ENCODE measurements at places on chromosomes 6 and 20. TPM values are rescaled to one million over a fixed set of nuclear protein-coding genes. Genes with fewer than 3 reads are reported as not detected.

The ZSCAN23 gene
- 1.2 TPM for total RNA-seq

The C6orf15 gene
- total RNA-seq, result not detected

The MTFR2 gene
- 0.25 TPM for total RNA-seq

The TCF19 gene
- total RNA-seq, result 5.6 TPM

DNA sequence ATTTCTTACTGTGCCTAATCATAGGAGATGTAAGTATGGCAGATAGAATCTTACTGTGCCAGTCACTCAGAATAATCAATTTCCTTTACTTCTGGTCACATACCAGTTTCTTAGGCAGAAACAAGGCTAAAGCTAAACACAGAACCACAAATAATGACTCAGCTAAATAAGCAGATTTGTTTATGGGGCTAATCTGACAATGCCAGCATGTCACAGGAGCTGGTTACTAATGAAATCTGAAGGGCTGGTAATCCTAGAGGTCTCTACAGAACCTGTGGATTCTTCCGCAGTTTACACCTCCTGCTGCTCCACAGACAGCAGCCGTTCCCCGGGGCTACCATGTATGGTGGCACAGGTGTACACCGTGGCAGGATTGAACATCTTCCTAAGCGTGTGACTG, 80.8 kb downstream of the LYRM4 start:
- DNase-seq, result no peak

- DNase-seq, result no peak
Measured at GRCh38 chr20:53994088-53994487, 76.3 kb downstream of the BCAS1 start.

GRCh38 chr6:89242574-89243330, 25.6 kb upstream of the GABRR1 start:
- DNase-seq, result no peak

- DNase-seq, result peak; percentile 41
Measured at GRCh38 chr6:11353921-11354389, 121.5 kb upstream of the NEDD9 start.

DNA sequence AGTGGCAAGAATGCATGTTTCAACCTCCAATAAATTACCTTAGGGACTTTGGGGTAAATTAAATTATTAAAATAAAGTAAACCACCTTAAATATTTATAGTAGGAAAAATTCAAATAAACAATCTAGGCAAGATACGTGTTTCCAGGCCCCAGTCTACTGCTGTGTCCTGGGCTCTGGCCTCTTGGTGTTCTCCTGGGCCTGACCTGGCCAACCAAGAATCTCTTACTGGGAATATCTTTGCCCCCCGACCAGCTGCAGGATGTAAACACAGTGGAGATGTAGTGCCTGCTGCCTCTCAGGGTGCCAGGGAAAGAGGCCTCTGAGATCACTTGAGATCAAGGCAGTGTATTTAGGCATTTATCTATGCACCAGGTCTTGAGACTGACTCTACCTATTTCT, 11.7 kb upstream of the DSN1 start:
- DNase-seq, result no peak

DNA sequence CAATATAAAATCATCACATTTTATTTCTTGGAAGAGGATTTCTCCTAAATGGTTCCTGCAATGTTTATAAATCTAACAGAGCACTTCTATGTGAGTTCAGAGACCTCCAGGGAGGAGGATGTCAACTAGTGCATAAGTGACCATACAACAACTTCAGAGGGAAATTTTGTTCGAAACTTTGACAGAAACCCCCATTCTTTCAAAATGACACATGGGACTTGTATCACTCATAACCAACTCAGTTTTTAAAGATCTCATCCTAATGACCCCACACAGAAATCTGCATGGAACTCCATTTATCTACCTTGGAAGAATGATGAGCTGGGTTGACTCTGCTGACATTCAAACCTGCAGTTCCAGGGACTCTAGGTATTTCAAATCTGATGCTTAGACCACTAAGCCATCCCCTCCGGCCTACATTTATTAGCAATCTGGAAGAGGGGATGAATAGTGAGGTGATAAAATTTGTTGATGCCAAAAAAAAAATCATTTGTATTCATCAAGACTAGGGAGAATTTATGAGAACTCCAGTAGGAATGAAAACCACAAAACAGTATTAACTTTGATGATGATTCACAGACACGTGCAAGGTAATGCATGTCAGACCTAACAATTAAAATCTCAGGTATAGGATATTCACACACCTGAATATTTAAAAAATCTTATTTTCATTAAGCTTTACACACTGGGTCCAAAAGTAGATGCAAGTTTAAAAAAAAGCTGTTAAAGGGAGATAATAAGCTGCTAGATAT, 153.0 kb downstream of the REV3L start:
- DNase-seq, result no peak

DNA sequence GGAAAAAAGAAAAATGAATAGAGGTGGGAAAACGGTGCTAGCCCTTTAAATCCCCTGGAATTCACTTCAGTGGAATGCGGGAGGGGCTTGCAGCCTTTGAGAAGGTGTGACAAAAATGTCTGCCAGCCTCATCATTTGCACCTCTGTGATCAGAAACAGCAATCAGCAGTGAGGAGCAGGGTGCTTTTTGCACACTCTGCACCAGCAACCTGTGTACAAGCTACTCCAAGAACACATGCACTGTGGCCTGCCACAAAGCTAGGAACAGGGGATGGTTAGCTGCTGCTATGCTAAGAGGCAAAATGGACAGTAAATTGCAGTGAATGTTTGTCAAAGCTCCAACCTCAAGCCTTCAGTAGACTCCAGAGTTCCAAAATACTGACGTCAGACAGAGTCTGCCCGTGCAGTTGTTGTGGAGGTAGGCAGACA, 29.7 kb downstream of the GINS1 start:
- no peak for DNase-seq

GRCh38 chr6:19297880-19298279, 539.3 kb upstream of the ID4 start:
- no peak for DNase-seq

- DNase-seq, result no peak
Measured at GRCh38 chr20:39155971-39156370, 193.8 kb downstream of the DHX35 start.

GRCh38 chr6:169162752-169163407, 90.8 kb downstream of the THBS2 start:
- no peak for DNase-seq

Measured in left ventricle myocardium superior (tissue), 1 donor.